ENCODE measurements at places on chromosomes 1 and 21.

GRCh38 chr1:207823531-207823879, 71.7 kb downstream of the CD46 start:
- DNase-seq: no peak

DNA sequence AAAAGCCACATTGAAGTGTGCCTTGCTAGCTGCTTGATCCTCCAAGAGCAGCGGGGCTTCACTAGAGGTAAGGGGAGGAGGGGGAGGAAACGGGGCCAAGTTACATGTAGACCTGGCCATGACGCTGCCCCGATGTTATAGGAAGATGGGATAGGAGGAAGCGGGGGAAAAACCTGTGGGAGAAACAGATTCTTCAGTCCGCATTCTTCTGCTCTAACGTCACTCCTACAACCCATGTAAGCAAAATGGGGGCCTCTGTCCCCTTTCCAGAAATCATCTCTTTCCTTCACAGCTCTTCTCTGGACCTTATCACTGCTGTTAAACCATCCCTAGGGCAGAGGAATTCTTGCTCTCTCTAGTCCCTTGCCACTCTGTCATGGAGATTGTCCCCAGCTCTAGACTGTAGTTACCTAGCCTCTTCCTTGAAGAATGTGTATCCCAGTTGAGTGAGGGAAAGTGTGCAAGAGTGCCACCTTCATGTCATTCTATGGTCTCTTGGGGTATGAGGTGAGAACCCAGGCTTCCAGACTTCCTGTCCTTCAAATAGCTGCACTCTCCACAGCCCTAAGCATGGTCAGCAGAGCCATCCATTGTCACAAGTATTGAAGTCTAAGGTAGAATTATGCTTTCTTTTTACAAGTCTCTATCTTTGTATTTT, 11.4 kb downstream of the PLEKHO1 start:
- peak; percentile 40 for DNase-seq

GRCh38 chr1:44239331-44239960, 26.2 kb downstream of the DMAP1 start:
- DNase-seq: peak; percentile 82

DNA sequence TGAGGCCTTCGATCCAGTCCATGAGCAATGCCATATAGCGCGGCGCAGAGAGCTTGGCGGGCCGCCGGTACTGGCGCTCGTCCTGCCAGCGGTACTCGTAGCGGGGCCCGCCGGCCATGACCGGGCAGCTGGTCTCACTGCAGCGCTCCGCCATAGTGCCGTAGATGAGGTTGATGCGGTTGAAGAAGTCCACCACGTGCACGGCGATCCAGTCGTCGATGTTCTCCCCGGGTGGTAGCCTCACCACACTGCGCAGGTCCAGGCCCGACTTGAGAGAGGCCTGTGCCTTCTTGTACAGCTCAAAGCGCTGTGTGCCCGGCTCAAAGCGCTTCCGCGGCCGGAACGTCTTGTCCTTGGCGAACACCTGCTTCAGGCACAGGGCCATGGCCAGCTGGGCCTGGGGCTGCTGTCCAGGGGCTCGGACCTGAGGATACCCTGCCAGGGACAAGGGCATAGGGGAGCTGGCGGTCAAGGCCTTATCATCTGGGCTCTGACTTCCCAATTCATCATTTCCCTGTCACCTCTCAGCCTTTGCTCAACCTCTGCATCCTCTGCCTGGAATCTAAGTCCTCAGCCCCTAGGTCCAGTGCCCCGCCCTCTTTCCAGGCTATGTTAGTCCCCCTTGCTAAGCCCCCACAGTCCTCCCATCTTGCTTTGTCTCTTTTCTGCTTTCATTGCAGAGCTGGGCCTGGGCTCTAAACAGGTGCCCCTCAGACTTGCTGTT, 3.5 kb downstream of the MOB3C start:
- no peak for DNase-seq

GRCh38 chr1:1671365-1672119, 12.7 kb upstream of the CDK11B start:
- DNase-seq: no peak
